ENCODE measurements at places on chromosomes 6 and 20.

GRCh38 chr6:130964289-130964688 is 98.8 kb downstream of the EPB41L2 start:
- no peak for DNase-seq

DNA sequence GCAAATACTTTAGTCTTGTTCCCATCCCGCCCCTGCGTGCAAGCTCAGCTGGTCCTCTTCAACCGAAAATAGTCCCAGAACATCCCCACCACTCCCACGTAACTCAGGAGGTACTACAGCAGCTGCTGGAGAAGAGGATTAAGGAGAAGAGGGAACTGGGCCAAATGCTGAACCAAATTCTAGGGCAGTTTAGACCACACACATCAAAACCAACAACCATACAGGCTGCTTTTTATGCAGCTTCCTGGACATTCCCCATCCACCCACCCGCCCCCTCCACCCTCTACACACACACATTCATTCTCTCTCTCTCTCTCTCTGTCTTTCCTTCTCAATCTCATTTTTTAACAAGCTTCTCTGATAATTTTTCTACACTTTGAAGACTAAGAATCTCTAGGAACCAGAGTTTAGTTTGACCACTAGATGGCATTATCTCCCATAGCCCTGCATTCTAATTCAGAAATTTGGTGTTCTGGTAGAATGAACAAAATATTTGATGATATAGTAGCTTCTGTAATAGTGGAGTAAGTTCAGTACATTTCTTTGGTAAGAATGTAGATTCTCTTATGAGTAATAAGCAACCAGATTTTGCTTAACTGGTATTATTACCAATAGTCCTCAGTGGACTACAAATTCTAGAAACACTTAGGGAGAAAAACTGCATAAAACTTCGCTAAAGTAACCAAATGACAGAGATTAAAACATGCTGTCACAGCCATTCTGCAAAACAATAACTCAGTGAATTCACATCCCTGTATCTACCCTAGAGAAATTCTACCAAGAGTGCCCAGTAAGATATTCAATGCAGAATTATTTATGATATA is 52.1 kb upstream of the BEND6 start:
- peak; percentile 31 for DNase-seq

- no peak for DNase-seq
These were observed 11.3 kb downstream of the GTSF1L start for GRCh38 chr20:43715511-43715910.

DNA sequence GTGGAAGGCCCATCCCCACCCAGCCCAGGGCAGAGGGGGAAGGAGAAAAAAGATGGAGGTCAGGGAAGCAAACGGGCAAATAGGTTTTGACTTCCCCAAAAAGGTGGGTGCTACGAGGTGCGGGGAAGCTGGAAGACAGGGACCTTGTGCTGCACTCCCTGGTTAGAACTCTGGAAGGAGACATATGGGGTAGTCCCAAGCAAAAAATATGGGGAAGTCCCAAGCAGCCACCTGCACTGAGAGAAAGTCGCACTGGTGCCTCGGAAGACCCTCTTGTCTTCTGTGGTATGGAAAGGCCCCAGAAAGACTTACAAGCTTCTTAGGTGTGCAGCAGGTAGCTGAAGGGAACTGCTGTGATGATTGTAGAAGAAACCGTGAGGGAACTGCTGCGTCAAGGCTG is 93.8 kb upstream of the CEP85L start:
- no peak for DNase-seq

- peak; percentile 11 for DNase-seq
These were observed 7.4 kb upstream of the PNRC1 start for GRCh38 chr6:89073014-89073620.

GRCh38 chr6:35973670-35974222 is 50.7 kb downstream of the SLC26A8 start:
- no peak for DNase-seq

DNA sequence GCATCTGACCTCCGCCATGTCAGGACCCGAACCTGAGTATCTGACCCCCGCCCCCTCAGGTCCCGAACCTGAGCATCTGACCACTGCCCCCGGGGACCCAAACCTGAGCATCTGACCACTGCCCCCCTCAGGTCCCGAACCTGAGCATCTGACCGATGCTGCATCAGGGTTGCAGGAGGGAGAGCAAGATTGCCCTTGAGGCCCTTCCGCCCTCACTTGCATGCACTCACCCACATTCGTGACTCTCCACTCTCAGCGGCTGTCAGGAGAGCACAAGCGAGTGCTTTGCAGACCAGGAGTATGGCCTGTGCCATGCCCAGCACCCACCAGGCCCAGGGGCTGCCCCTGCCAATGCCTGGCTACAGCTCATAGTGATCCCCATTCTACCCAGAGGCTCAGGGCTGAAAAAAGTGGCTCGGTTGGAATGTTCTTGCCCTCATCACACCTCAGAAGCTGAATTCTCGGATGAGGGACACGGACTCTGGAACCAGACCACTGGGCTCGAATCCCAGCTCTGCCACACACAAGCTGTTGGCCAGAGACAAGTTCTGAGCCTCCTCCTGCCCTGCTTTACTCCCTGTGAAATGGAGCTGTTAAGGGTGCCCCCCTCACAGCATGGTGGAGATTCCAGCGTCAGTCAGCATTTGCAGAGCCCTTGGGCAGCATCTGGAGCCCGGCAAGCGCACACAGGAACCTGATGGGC is 82.1 kb downstream of the DLL1 start:
- DNase-seq = no peak

DNA sequence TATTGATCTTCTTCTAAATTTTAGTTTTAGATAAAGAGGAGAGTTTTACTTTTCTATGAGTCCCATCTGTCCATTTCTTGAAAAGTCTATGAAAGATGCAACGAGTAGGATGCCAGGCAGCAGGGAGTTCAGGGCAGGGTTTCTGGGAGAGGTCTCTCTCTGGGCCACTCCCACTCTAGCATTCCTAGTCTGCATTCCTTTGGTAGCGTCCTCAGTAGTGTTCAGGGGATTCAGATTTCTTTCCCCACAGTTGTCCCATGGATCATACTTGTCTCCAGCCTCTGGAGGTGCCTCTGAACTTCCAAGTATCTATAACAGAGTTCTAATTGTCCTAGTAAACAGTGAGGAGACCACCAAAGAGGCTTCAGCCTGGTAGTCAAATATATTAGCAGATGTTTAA is 225.3 kb downstream of the RIMS1 start:
- no peak for DNase-seq

DNA sequence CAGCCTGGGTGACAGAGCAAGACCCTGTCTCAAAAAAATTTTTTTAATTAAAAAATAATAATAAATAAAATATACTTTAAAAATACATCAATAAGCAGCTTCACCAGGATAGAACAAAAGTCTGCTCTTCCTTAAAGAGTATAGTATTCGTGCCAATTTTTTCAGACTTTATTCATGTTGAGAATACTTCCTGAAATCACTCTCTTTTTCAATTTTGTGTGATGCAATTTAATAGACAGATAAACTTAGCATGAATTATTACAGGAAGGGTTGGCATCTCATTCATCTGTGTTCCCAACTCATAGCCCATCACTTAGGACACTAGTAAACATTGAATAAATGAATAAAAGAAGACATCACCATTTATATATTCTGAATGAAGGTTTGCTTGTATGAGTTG is 52.4 kb downstream of the IPCEF1 start:
- DNase-seq = no peak

GRCh38 chr6:44202972-44203750 is 13.6 kb upstream of the MYMX start:
- no peak for DNase-seq

DNA sequence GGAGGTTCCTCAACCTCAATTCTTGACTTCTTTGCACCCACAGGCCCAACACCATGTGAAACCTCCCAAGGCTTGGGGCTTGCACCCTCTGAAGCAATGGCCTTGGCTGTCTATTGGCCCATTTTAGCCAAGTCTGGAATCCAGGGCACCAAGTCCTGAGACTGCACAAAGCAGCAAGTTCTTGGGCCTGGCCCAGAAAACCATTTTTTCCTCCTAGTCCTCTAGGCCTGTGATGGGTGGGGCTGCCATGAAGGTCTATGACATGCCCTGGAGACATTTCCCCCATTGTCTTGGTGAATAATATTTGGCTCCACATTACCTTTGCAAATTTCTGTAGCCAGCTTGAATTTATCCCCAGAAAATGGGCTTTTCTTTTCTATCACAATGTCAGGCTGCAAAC is 849.6 kb upstream of the MANEA start:
- DNase-seq = no peak

GRCh38 chr6:1422290-1422689 is 32.9 kb downstream of the FOXF2 start:
- DNase-seq = no peak

- DNase-seq = no peak
These were observed 809.9 kb downstream of the KIF16B start for GRCh38 chr20:15763366-15763765.
